ENCODE measurements at places on chromosomes 11 and 22. TPM values are rescaled to one million over a fixed set of nuclear protein-coding genes. Genes with fewer than 3 reads are reported as not detected.

Gene MGAT3
- under 0.01 TPM for total RNA-seq

Gene DMC1
- total RNA-seq, result 1.6 TPM

Gene OR51B5
- not detected for total RNA-seq

Gene UBQLNL
- not detected for total RNA-seq

Gene CELSR1
- 0.15 TPM for total RNA-seq

Gene OR8A1
- not detected for total RNA-seq

Gene HPX
- total RNA-seq, result not detected

Gene MMP8
- total RNA-seq, result not detected

Gene C22orf31
- not detected for total RNA-seq

Gene MMP11
- total RNA-seq, result 13.3 TPM

Gene NFAM1
- total RNA-seq, result not detected

Gene TCP11L1
- total RNA-seq, result 11.2 TPM

Gene NAP1L4
- 175 TPM for total RNA-seq

Gene VPREB1
- not detected for total RNA-seq

Gene MRGPRX3
- not detected for total RNA-seq

Gene TRIM29
- total RNA-seq, result not detected

Gene SAA2
- not detected for total RNA-seq

Gene NUMA1
- 114 TPM for total RNA-seq

Gene BSX
- total RNA-seq, result not detected

Gene TRABD
- 26.9 TPM for total RNA-seq

Gene OLFML1
- total RNA-seq, result 2.9 TPM

Gene SUSD2
- under 0.01 TPM for total RNA-seq

Gene GP1BB
- 1.6 TPM for total RNA-seq

Gene FGF4
- total RNA-seq, result not detected

Gene TMEM191B
- 0.15 TPM for total RNA-seq

Gene CASP12
- 1.9 TPM for total RNA-seq

Gene TBCEL
- total RNA-seq, result 18.2 TPM

Gene ASRGL1
- total RNA-seq, result 37.1 TPM

Gene TRIM49
- total RNA-seq, result not detected

Gene PLEKHB1
- total RNA-seq, result not detected

Gene OR52H1
- not detected for total RNA-seq

Gene VSIG10L2
- not detected for total RNA-seq

Gene GGTLC3
- not detected for total RNA-seq

Gene KRTAP5-1
- total RNA-seq, result not detected

Gene FAM181B
- 0.15 TPM for total RNA-seq

Gene C11orf42
- total RNA-seq, result not detected

Gene MS4A15
- total RNA-seq, result not detected

Gene BCO2
- 0.61 TPM for total RNA-seq
